Suppressor macrophage treated with lipopolysaccharide for 1 hour (primary cell): ENCODE measurements at places on chromosomes 2 and 18.
A peak's percentile ranks its signal among the peaks of the same experiment; 100 is the strongest.

- no peak for DNase-seq
These were observed 50.8 kb downstream of the DNMT3A start for GRCh38 chr2:25290811-25291495.

DNA sequence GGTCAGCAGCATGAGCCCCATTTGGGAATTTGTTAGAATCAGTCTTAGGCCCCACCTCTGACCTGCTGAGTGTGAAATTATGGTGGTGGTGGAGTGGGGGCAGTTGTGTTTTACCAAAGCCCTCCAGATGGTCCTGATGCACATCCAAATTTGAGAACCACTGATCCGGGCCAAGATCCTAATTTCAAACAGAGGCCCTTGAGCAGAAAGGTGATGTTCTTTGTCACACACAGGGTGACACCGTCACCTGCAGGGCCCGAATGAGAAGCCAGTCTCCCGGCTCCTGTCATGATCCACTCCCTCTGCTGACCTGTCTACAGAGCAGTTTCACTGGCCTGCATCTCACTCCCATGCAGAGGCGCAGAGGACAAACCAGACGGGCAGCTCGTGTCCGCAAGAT, 129.9 kb downstream of the TRIM43 start:
- DNase-seq, result no peak

- DNase-seq, result no peak
These were observed 55.0 kb downstream of the EPB41L3 start for GRCh38 chr18:5488844-5489243.

GRCh38 chr2:165593081-165593480, 123.6 kb downstream of the CSRNP3 start:
- DNase-seq, result no peak

DNA sequence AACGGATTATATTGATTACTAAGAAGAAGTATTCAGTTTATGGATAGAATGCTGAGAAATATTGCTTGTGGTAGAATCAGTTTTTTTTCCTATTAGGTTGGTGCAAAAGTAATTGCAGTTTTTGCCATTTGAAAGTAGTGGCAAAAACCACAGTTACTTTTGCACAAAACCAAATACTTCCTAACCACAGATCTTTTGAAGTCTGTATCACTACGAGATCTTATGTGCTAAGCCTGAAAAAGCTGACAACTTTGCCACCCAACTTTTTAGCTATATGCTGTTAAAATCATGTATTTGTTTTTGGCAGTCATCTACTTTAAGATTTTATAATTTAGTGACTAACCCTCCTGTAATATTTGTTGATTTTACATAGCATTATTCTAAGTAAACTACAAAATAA, 24.6 kb downstream of the DNAJC10 start:
- no peak for DNase-seq

DNA sequence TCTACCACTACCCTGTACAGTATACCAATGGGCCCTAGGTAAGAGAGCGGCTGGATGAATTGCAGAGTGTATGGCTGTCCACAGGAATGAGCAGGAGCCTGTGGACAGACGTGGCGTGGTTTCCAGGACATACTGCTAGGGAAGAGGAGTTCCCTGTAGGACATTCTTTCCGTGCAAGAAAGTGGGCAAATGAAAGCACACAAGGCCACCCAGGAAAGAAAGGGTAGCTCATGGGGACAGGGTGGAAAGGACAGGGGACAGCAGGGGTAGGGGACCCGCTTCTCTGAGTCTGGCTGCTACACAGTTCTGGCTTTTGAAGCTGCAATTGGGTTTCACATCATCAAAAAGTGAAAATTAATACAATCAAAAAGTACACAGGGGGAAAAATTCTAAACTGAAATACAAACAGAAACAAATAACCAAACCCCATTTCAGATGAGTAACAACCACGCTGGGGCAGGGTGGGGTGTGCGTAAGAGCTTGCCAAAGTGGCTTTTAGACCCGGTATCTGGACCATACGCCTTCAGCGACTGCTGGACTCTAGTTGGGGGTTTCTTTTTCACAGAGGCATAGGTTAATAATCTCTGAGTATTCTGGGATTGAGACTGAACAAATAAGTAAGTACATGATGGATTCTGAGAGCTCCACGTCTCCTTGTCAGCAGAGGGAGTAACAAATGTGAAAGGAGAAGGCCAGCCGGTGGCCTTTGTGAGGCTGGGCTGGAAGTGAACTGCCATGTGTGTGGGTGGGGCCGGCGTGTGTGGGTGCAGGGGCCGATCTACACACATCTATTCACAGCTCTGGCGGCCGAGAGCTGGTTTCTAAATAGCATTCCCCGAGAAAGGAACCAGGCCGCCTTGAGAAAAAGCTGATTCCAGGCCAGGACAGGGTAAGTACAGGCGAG, 84.0 kb downstream of the HDAC4 start:
- peak; percentile 54 for DNase-seq

DNA sequence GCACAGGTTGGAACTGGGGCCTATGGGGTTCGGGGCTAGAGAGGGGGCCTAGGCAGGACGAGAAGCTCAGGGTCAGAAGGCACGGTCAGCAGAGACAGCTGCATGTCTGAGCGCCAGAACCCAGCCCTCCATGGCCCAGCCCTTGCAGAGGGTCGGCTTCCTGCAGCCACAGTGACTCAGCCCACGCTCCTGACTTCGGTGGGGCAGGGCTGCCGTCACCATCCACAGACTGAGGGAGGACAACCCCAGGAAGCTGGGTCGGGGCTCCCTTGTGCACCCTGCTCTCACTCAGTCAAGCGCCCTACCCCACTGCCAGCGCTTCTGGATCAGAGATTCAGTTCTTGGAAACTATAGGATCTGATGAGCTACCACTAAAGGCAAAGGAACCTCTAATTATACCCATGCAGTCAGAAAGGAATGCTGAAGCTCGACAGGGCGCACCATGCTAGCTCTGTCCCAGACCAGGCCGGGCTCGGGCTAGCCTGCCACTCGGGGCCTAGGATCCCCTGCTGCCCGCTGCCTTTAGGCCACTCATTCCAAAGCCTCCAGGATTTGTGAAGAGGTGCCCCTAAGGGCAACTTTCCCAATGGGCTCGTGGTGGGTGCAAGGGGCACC, 3.0 kb downstream of the ACTR1B start:
- DNase-seq, result no peak

- DNase-seq, result peak; percentile 7
These were observed 490.5 kb downstream of the TNS1 start for GRCh38 chr2:217512259-217512658.

- peak; percentile 80 for DNase-seq
These were observed 10.7 kb downstream of the USP34 start for GRCh38 chr2:61460163-61460562.

GRCh38 chr2:153873052-153874048, 1.6 kb downstream of the GALNT13 start:
- DNase-seq, result no peak

GRCh38 chr18:13452388-13452811, 233.8 kb downstream of the LDLRAD4 start:
- peak; percentile 63 for DNase-seq

- DNase-seq, result no peak
These were observed 788.4 kb upstream of the TMEFF2 start for GRCh38 chr2:192983173-192983572.

- no peak for DNase-seq
These were observed 21.5 kb upstream of the CDKL4 start for GRCh38 chr2:39265315-39265714.

DNA sequence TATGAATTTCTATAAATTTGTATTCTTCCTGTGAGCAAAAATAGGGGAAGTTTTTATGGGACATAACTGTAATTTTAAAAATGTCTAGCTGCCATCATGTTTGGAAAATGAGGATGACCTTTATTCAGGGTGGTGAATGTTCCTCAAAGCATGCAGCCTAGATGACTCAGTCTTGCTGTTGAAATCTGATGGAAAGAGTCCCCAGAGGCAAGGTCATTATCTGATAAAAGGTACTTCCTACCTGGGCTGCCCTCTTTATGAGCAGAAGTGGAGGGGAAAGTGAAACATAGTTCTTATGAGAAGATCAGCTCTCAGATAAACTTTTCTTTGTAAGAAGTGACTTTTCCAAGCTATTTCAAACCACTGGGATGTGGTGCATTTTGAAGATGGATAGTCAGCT, 1144.7 kb upstream of the PIK3C3 start:
- DNase-seq, result no peak

DNA sequence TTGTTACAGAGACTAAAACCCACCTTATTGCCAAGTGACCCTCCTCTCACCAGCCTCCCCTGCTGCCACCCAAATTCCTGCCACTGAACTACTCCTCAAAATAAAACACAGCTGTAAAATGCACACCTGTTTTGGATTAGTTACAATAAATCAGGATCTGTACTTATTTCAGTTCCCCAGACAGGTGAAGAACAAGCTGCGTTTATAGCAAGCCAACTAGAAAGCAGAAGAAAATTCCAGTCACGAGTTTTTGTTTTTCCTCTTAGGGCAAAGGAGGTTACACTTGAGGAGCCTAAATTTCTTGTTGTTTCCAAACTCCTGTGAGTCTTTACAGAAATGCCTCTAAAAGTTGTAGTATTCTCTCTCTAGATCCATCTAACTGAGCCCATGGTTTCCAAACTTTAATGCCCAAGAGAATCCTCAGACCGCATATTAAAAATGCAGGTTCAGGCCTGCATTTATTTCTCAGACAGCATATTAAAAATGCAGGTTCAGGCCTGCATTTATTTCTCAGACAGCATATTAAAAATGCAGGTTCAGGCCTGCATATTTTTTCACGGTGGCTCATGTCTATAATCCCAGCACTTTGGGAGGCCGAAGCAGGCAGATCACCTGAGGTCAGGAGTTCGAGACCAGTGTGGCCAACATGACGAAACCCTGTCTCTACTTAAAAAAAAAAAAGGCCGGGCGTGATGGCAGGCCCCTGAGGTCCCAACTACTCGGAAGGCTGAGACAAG, 62.2 kb downstream of the ALPK2 start:
- DNase-seq, result no peak

GRCh38 chr2:227826563-227826962, 12.9 kb downstream of the CCL20 start:
- no peak for DNase-seq

GRCh38 chr2:164890544-164890943, 48.9 kb upstream of the COBLL1 start:
- DNase-seq, result no peak

GRCh38 chr2:71313016-71313766, 18.4 kb upstream of the ZNF638 start:
- DNase-seq, result no peak

GRCh38 chr2:175679231-175679630, 322.8 kb downstream of the LNPK start:
- DNase-seq, result no peak

DNA sequence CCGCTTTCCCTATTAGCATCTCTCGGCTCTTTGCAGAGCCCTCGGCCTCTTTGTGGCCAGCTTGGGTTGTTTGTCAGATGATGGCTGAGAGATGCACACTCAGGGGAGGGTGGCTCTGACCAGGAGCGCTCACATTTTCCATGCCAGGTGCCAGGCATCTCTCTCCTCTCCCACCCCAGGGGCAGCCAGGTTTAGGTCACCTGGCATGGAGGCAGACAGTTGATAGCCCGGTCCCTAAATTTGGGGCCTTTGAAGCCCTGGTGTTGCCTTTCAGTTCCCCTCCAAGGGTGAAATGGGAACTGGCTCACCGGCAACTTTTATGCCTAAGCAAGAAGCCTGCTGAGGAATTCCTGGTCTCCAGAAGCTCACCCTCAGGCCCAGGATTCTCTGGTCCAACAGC, 19.1 kb downstream of the LBH start:
- no peak for DNase-seq

GRCh38 chr2:150136401-150136800, 351.1 kb downstream of the RND3 start:
- no peak for DNase-seq

DNA sequence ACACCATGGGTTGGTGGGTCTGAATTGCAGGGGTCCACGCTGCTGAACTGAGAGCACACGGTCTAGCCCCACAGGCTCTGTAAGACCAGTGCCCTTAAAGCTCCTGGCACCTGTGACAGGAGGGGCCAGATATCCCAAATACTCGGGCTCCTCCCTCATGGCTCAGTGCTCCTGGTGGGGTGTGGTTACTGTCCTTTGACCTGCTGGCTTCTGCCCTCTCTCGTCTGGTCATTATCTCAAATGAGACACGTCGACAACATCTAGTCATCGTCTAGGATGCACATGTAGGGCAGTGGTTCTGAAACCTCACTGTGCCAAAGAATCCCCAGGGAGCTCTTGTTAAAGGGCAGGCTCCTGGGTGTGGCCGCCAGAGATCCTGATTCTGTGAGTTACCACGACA, 258.4 kb downstream of the LOXHD1 start:
- DNase-seq, result no peak

DNA sequence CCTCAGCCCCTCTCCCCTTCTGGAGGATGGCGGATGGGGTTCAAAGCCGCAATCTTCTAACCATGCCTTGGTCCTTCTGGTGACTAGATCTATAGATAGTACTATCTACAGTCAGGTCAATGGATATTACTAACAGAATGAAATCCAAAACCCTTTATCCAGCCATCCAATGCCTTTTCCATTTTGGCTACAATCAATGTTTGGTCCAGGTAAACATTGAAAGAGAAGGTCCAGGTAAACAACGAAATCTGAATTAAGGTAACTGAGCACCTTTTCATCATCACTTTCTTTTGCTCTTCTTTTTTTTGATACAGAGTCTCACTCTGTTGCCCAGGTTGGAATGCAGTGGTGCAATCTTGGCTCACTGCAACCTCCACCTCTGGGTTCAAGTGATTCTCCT, 9.7 kb downstream of the PPP4R3B start:
- DNase-seq, result no peak

GRCh38 chr2:33272001-33272400, 204.4 kb upstream of the RASGRP3 start:
- DNase-seq, result no peak

DNA sequence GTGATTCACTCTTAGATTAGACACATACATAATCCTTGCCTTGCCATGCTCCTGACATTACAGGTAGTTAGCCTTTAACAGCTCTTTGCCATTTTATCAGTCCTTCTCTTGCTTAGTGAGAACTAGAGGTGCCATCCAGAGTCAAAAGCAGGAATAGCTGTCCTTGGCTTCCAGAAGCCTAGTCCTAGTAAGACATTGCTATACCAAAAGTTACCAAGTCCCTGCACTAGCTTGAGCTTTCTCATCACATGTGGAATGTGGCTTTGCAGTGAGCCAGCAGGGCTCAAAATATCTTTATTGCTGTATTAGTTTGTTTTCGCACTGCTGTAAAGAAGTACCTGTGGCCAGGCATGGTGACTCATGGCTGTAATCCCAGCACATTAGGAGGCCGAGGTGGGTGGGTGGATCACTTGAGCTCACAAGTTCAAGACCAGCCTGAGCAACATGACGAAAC, 104.7 kb upstream of the NOSTRIN start:
- DNase-seq, result no peak

GRCh38 chr2:105736145-105736544, 8.6 kb upstream of the NCK2 start:
- DNase-seq, result no peak

DNA sequence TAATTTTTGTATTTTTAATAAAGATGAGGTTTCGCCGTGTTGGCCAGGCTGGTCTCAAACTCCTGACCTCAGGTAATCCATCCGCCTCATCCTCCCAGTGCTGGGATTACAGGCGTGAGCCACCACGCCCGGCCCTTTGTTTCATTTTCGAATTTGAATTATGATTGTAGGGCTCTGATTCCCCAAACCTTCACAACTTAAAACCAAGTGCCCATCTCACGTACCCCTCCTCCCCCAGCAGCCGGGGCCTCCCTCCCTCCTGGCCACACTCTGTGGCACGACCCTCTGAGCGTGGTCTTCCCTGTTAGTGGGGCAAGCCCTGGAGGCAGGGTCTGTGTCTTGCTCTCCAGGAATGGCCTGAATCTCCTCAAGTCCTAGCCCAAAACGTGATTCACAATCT, 166.5 kb downstream of the ASB1 start:
- DNase-seq, result no peak

GRCh38 chr2:177178797-177179196, 33.8 kb upstream of the HNRNPA3 start:
- no peak for DNase-seq

GRCh38 chr2:230170532-230170931, 49.3 kb downstream of the SP110 start:
- no peak for DNase-seq
